NCI-H2081 treated with DMSO at 0.1 percent for 48 hours (cell line): ENCODE measurements at places on chromosomes 13 and 19.

DNA sequence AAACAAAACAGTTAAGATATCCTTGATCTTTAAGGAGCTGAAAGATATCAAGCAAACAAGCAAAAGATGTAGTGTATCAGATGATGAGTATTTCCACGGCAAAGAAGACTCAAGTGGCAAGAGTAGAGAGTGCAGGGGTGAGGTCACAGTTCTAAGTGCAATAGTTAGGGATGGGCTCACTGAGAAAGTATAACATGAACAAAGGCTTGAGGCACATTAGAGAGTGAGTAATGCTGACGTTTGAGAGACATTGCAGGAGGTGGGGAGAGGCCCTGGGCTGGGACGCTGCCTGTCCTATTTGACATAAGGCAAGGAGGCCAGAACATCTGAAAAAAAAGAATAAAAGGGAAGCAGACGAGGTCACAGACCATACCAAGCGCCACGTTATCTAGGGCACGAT lies 1.4 kb downstream of the DUXA start:
- DNase-seq = no peak

GRCh38 chr13:102487330-102487729 lies 85.5 kb upstream of the FGF14 start:
- DNase-seq = no peak

- DNase-seq = no peak
Measured at GRCh38 chr13:79631051-79631659, 150.2 kb downstream of the NDFIP2 start.

DNA sequence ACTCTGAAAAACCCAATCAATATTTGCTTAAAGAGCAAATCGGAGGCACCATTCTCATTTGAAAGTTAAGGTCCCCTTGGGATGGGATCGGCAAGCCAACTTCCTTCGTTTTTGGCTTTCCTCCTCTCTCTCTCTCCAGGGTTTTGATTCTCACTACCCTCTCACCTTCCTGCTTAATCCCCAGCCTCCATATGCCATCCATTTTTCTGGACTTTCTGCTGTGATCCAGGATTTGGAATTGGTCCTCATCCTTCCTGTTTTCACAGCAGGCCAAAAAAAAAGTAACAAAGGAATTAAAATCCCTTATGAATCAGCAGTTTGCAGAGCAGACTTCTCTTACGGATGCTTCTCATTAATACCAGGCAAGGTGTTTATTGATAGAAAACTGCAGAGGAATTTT lies 283.1 kb upstream of the TMTC4 start:
- no peak for DNase-seq

GRCh38 chr19:18483119-18483890 lies 38.6 kb downstream of the ELL start:
- DNase-seq = no peak

DNA sequence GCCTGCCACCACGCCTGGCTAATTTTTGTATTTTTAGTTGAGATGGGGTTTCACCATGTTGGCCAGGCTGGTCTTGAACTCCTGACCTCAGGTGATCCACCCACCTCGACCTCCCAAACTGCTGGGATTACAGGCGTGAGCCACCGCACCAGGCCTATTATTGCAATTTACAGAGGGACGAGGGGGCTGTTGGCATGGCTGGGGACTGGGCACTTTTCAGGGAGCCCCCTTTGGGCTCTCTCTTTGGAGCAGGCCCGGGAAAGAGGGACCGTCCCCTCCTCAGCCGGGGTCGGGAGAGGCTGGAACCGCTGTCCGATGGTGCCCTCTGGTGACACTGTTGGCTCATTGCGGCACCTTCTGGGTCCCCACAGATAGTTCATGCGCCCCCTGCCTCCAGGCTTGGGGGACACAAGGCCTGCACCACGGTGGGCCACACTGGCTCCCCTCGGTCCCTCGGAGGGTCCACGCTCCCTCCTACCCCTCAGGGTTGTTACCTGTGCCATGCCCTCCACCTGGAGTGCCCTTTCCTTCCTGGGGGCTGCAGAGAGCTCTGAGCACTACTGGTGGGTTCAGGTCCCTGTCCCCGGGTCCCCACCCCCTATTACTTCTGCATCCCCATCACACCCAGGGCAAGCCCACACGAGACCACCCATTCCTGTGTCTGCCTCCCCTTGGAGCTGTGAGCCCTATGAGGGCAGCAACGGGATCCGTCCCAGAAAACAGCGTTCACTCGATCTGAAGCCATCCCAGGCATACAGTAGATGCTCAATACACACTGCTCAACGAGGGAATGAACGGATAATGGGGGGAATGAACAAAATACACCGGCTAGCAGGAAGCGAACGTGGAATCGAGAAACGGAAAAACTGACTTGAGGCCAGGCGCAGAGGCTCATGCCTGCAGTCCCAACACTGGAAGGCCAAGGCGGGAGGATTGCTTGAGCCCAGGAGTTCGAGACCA lies 12.5 kb downstream of the FEM1A start:
- no peak for DNase-seq

GRCh38 chr13:42968906-42969305 lies 23.1 kb downstream of the EPSTI1 start:
- no peak for DNase-seq

DNA sequence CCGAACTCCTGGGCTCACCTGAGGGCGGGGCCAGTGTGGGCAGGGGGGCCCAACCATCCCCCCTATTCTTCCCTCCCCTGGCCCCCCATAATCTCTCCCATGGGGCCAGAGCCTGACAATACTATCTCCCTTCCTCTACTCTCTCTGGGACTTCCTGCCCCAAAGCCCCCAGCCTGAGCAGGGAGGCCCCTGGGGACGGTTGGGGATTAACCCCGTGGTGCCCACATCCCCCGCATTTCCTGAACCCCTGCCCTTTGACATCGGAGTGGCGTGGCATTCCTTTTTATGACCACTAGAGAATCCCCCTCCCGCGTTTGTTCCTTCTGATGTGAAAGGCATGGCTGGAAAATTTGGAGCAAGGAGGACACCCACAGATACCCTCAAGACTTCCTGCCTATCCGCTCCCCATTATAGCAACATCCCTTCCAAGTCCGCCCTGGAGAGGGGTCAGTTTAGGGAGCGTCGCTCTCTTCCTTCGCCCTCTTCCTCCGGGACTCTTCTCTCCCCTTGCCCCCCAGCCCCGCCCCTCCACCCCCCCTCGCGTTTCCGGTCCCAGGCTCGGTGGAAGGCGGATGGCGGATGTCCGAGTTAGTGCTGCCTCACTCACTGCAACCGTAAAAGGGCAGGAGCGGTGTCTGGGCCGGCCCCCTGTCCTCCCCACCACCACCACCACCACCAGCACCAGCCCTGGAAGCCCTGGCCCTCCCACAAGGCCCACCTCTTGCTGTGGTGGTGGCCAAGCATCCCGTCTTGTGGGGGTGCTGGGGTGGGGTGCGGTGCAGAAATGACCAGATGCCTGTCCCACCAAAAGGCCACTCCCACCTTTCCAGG lies 1.8 kb downstream of the VASP start:
- DNase-seq = no peak

DNA sequence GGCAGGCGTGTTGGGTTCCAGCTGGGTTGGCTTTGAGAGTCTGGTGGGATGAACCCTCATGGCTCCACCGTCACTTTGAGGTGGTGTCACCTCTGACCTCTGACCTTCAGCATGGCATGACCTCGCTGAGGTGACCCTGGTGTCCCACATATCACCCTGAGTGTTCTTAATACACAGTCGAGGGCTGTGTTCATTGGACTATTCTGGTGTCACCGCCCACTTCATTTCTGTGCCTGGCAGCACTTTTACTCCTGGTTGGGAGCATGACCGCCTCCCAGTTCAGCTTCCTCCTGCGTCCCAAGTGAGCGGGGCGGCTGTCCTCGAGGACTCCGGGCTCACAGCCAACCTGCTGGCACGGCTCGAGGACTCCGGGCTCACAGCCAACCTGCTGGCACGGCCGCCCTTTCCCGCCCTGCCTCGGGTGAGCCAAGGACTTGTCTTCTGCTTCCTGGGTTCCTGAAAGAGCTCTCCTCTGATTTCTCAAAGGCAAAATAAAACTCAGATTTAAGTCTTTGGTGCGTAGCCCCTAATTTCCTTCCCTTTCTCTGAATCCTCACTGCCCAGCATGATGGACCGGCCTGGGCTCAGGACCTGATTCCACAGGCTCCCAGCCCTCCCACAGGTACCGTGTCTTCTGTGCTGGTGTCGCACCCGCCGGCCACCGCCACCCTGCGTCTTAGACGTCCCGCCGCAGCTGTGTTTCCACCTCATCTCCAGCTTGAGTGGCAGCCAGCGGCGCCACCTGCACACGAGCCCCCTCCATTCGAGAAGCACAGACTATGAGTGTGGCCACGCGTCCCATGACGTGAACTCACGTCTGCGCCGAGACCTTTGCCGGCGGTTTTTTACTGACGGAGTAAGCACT lies 10.4 kb downstream of the ATP4B start:
- DNase-seq = peak; percentile 69

DNA sequence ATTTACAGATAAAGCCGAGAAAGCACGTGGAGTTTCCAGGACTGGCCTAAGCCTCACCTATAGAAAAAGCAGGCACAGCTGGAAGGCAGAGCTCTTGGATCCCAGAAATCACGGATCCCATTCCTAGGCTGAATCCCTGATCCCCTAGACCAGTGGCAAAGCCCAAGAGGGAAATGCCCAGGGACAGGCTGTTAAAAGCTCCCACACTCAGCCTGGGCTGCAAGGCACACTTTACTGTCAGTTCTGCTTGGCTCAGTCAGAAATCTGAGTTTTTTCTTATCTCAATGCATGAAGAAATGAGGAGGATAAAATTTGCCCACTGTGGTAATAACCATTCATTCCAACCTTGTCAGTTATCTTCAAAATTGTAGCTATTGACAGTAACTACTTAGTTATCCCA lies 8.0 kb upstream of the FUT2 start:
- no peak for DNase-seq

GRCh38 chr13:71304861-71305260 lies 562.1 kb downstream of the DACH1 start:
- DNase-seq = no peak

- DNase-seq = no peak
Measured at GRCh38 chr19:12789098-12789903, 2.0 kb upstream of the JUNB start.
